ENCODE measurements at places on chromosomes 2 and 18. TPM values are rescaled to one million over a fixed set of nuclear protein-coding genes. Genes with fewer than 3 reads are reported as not detected.

DNA sequence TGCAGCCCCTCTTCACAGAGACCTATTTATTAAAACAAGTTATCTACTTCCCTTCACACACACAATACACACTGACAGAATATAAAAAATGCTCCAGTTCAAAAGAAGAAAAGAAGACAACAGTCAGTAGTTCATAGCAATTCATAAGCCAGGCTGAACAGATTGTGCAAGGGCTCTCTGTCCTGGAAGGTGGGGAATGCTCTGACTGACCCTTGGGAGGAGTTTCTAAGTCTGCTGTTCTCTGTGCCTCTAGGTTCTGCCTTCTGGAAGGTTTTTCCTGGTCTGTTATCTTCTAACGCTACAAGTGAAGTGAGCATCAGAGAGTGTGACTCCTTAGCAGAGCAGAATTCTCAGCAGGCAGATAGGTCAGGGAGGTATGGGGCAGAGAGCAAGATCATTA lies 35.7 kb downstream of the SP3 start:
- no peak for DNase-seq

DNA sequence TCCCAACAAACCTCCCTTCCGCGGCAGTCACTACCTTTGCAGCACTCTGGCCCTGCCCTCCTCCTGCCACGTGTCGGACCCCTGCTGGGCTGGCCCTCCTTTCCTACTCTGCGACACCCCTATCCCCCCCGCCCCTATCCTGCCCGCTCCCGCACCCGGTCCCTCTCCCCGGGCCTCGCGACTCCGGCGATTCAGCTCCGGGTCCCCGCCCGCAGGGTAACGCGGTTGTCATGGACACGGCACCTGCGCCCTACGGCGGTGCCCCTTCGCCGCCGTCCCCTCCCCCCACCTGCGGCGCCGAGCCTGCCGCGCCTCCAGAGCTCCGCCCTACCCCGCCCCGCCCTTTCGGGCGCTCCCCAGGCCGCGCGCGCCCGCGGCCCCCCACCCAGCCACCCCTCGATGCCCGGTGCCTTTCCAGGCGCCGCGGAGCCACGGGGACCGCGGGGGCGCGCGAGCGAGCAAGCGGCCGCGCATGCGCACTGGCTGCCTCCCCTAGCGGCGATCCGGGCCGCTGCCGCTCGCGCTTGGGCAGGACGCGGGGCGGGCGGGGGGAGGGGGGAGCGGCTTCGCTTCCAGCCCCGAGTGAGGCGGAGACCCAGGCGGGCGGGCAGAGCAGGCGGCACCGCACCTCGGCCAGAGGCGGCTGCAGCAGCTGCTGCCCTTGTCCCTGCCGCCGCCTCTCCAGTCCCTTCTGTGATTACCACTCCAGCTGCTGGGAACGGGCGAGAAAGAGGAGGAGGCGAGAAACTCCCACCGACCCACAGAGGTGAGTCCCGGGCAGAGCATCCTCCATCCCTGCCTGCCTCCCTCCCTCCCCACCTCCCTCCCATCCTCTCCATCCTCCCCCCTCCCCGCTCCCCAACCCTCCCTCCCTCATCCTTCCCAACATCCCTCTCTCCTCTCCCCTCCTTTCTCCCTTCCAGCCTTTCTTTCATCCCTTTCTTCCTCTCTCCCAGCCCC lies at the start of gene CTNNA2:
TSS of gene CTNNA2 (plus strand) at position 610 of the 960 bp plus-strand sequence.
- no peak for DNase-seq

GRCh38 chr2:172725284-172725683 lies 10.4 kb upstream of the RAPGEF4 start:
- DNase-seq = no peak

Gene SPIRE1
- polyA plus RNA-seq = 16.3 TPM

Gene IL36G
- not detected for polyA plus RNA-seq

Gene STAMBP
- 48.3 TPM for polyA plus RNA-seq

Data from AG04450 (cell line).